ENCODE measurements at places on chromosomes 5 and 9.

DNA sequence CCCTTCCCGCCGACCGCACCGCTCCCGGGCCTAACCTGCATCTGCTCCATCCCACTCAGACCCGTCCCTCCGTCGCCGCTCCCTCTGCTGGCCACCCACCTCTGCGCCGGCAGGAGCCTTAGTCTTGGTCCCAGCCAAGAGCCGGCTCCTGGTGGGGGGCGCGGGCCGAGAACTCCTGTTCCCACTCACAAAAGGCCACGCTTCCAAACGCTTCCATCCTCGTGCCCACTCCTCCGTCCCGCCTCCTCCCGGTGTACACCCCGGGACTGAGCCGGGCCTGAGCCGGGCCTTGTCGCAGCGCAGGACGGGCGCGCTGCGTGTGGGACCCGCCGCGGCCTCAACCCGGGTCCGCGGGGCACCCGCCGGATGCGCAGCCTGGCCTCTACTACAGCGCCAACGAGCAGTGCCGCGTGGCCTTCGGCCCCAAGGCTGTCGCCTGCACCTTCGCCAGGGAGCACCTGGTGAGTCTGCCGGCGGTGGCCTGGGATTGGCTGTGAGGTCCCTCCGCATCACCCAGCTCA, 7.5 kb downstream of the ADAMTS13 start:
- no peak for DNase-seq

- DNase-seq = no peak
Measured at GRCh38 chr5:142924135-142924883, 154.1 kb downstream of the ARHGAP26 start.

- DNase-seq = no peak
Measured at GRCh38 chr5:96852759-96853158, 23.5 kb upstream of the ERAP2 start.

DNA sequence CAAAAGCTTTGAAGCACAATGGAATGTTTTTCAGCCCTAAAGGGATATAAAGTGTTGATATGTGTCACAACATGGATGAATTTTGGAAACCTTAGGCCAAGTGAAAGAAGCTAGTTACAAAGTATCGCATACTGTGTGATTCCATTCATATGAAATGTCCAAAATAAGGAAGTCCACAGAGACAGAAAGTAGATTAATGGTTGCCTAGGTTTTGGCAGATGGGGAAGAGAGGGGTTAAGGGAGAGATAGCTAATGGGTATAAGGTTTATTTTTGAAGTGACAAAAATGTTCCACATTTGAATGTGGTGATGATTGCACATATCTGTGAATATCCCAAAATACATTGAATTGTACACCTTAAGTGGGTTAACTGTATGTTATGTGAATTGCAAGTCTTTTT, 57.5 kb upstream of the MCCC2 start:
- DNase-seq = no peak

- no peak for DNase-seq
Measured at GRCh38 chr5:51156222-51156621, 227.0 kb upstream of the ISL1 start.

DNA sequence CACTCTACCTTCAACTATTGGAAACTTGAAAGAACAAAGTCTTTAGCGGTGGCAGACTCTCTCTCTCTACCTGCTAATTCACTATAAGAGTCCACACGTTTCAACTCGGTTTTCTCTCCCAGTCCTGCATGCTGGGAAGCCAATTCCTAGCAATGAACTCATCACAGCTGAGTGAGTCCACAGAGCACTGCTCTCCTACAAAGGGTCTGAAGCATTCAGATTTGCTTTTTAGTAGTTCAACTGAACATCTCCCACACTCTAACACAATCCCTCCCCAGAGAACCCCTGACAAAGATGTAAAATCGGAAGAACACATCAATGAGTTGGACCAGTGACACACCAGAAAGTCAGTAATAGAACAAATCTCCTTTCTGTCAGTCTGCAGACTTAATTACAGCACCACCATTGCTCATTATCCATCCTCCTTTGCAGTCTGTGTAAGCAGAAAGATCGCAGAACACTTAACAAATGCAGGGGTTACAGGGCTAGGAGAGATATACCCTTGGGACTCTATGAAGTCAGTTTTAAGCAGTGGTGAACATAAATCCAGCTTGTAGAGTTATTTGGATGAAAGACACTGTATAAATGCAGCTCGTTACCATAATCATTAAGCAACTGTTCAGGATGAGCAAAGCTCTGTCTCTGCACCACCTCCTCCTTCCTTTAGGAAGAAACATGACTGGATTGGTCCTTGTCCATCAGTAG, 353.4 kb upstream of the GRIA1 start:
- no peak for DNase-seq

DNA sequence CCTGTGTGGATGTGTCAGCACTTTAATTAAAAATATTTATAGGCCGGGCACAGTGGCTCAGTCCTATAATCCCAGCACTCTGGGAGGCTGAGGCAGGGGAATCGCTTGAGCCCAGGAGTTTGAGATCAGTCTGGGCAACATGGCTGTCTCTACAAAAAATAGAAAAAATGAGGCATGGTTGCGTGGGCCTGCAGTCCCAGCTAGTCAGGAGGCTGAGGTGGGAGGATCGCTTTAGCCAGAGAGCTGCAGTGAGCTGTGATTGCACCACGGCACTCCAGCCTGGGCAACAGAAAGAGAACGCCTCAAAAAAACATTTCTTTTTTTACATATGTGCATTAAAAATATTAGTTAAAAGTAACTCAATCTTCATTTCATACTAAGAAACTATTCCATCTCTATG, 6.2 kb downstream of the TBC1D9B start:
- DNase-seq = no peak

DNA sequence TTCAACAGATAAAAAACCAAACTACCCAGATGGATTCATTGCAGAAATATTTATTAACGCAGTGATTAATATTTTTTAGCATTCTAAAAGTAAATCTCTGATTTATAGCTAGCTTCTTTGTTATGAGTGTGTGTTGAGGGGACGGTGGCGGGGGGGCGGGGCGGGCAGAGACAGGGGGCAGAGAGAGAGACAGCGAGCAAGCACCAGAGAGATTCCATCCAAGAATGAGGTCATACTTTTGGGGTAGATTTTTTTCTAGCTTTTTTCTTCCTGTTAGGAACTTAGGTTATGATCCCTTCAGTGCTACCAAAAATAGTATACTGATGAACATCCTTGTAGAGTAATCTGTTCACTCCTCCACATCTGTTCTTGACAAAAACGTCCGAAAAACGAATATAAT, 500 bp upstream of the ZNF883 start:
- no peak for DNase-seq

- no peak for DNase-seq
Measured at GRCh38 chr5:14395411-14395810, 186.2 kb upstream of the OTULINL start.

- no peak for DNase-seq
Measured at GRCh38 chr9:95189251-95190098, 128.0 kb downstream of the FANCC start.

GRCh38 chr5:36208786-36209185, 32.9 kb downstream of the NADK2 start:
- no peak for DNase-seq

- no peak for DNase-seq
Measured at GRCh38 chr5:34576891-34577666, 79.0 kb upstream of the RAI14 start.

DNA sequence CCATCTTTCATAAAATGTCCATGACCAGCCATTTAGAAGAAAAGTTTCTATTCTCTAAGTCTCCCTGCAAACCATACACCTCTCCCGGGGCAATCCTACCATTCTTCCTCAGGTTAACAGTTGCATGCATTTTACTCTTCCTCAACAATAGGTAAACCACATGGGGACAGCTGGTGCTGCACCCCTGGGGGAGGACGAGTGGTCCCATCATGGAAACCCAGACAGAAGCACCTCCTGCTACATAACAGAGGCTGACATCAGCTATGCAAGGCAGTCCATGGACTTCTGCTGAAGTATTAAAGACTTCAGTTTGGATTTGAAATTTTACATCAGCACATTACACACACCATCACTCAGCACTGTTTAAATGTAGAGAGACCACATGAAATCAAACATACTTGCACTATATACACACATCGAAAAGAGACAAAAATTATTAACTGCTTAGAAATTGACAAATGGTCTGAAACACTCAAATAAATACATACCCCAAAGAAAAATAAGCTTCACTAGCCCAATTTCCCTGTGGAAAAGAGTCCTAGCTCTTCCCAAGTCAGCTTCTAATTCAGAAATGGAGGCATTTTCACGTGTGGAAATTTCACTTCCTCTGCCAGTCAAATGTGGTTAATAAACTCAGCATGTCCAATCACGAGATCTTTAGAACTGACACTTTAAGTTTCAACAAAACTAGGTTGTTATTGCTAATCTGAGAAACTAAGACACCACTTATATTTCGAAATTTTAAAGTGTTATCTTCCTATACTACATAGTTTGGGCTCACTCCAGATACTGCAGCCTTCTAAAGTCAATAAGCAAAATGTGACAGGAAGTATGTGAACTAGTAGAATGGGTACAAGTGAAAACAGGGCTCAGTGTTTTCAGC, 173.4 kb downstream of the ROR2 start:
- DNase-seq = no peak

DNA sequence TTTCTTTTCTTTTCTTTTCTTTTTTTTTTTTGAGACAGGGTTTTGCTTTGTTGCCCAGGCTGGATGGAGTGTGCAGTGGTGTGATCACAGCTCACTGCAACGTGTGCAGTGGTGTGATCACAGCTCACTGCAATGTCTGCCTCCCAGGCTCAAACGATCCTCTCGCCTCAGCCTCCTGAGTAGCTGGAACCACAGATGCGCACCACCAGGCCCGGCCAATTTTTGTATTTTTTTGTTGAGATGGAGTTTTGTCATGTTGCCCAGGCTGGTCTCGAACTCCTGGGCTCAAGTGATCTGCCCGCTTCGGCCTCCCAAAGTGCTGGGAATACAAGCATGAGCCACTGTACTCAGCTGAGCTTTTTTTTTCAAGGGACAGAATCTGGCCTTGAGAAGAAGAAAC, 36.8 kb upstream of the TJP2 start:
- no peak for DNase-seq

DNA sequence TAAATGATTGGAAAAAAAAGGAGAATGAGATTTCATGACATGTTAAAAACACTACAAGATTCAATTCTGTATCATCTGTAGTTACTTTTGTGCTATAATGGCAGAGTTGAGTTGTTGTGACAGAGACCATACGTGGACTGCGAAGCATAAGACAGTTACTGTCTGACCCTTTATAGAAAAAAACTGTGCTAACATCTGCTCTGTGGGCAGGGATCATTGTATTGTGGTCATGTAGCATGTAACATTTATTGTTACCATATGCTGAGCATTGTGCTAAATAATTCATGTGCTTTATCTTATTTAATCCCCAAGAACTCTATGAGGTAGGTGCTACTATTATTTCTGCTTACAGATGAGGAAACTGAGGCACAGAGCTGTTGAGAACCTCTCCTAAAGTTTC, 147.3 kb upstream of the HMHB1 start:
- no peak for DNase-seq

- no peak for DNase-seq
Measured at GRCh38 chr9:95461448-95462248, 55.1 kb downstream of the PTCH1 start.

DNA sequence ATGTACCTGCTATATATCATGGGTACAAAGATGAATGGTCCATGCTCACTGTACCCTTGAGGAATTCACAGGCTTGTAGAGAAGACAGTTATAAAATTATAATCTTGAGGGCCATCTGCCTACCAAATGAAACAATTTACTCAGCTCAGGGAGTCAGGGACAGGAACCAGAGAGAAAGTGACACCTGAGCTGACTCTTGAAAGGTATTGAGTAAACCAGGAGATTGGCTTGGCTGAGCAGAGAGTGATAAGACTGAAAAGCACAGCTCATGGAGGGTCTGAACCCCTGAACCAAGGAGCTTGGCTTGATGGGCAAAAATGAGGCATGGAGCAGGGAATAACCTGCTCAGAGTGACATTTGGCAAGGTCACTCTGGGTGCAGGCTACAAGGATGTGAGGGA, 147.3 kb downstream of the FAM114A2 start:
- DNase-seq = no peak

DNA sequence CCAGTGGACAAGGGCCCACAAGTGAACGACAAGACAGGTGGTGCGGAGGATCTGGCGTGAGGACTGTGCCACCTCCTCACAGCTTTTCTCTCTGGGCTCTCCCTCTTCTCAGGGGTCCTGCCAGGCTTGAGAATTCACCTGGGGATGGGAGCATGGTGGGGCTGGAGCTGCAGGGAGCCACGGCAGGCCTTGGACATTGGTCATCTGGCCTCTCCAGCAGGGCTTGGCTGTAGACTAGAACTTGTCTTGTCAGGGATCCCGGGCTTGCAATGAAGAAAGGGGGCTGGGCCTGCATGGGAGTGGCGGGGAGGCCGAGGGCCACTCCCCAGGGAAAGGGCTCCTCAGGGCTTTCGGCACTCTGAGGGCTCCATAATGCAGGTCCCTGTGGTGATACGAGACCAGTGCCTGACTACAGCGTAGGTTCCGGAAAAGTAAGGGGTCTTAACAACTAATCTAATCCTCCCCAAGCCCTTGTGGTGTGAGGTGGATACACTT, 126.7 kb downstream of the MACROH2A1 start:
- no peak for DNase-seq

GRCh38 chr9:86733929-86734328, 213.4 kb downstream of the GAS1 start:
- DNase-seq = no peak

- DNase-seq = no peak
Measured at GRCh38 chr5:60287174-60287771, 393.7 kb upstream of the PDE4D start.

DNA sequence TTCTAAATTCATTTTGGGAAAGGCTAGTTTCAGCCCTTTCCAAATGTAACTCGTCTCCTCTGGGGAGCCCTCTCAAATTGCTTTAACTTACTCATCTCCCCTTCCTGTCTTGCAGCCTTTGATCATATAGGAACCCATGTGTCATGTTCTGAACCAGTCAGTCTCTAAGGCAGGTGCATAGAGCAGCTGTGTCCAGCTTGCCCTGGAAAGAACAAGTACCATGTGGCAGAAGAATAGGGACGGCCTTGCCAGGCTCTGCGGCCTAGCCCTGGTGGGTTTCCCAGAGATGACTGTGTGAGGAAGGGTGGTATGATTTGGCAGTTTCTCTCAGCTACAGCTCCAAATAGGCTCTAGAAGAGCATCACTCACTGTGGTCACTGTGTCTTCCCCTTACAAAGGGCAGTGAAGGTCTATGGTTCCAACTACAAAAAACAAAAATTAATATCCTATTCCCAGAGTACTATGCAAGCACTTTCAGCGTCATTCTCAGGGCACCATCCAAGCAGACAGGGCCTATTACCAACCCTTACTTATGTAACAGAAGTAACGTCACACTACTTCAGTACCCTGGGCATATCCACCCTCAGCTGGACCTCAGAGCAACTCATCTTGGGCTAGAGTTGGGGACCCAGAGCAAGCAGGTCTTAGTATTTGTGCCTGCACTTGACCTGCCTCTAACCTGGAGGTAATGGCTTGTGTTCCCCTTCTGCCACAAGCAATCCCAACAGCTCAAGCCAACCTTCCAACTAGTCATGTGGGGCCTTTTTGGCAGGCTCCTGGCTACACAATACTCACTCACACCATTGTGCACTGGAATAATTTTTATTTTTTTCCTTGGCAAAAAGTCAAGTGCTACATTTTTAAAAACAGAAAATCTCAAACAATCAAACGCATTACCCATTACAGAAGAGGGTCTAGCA, 37.2 kb upstream of the UBAP2 start:
- no peak for DNase-seq

GRCh38 chr9:129343424-129344375, 165.6 kb upstream of the IER5L start:
- no peak for DNase-seq
